Activated naive CD4-positive, alpha-beta T cell treated with anti-CD3 and anti-CD28 coated beads, Interleukin-2, amount 10 ng/mL, durations not matched to agents 7 days and 5 days (primary cell): ENCODE measurements at places on chromosomes 6 and 20.

DNA sequence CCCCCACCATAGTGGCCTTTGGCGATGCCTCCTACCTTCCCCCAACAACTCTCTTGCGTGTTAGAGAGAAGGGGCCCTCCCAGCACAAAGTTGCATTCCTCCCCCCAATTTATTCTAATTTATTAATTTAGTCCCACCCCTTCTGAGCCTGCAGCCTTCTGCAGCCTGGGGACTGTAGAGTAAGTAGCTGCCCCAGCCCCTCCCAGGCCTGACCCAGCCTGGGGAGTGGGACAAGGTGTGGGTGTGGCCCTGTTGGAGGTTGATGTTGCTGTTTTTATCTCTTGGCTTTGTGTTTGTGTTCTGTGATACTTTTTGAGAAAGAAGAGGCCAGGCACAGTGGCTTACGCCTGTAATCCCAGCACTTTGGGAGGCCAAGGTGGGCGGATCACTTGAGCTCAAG, 49.4 kb downstream of the ORC3 start:
- peaks cover 12% of the 10 kb centered on the region for H3K4me1 ChIP-seq
- no peak overlapping the region for H3K4me3 ChIP-seq
- no peaks in the 10 kb centered on the region for H3K27me3 ChIP-seq

DNA sequence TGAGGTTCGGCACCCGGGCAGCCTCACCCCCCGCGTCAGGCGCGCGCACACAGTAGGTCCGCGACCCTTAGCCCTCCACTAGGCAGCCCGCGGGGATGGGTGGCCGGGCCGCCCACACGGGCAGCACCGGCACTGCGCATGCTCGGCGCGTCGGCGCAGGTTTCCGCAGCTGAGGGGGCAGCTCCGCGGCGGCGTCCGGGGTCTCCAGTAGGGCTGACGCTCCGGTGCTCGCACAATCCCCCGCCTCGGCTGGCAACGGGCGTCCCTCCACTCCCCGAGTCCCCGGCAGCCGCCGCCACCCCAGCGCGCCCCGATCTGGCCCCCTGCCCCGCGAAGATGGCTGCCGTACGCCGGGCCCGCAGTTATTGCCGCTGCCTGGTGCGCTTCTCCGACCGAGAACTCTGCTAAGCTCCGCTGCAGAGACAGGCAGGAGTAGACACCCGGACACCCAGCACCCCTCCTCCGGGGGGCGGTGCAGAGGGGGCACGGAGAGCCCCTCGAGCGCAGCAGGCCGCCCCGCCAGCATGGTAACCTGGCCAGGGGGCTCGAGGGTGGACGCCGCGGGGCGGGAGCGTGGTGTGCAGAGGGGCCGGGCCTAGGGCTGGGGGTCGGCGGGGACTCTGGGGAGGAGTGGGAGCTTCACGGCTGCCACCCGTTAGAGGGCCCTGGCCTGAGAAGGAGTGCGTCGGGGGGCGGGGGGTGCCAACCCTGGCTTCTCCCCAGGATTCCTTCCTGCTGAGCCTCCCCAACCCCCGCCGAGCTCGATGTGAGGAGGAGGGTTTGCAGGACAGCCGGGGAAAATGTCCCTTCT, at the start of gene FBXO9:
Gene FBXO9, plus strand, starts transcription at position 139 of the 811 bp plus-strand sequence. Its CDS starts 386 bp downstream, at position 525.
- peak; percentile 84 for DNase-seq
- peak within 1 kb of the TSS; percentile 97 for H3K27ac ChIP-seq
- H3K36me3 ChIP-seq: peaks cover 2% of the 10 kb centered on the region
- H3K27me3 ChIP-seq: no peaks in the 10 kb centered on the region

DNA sequence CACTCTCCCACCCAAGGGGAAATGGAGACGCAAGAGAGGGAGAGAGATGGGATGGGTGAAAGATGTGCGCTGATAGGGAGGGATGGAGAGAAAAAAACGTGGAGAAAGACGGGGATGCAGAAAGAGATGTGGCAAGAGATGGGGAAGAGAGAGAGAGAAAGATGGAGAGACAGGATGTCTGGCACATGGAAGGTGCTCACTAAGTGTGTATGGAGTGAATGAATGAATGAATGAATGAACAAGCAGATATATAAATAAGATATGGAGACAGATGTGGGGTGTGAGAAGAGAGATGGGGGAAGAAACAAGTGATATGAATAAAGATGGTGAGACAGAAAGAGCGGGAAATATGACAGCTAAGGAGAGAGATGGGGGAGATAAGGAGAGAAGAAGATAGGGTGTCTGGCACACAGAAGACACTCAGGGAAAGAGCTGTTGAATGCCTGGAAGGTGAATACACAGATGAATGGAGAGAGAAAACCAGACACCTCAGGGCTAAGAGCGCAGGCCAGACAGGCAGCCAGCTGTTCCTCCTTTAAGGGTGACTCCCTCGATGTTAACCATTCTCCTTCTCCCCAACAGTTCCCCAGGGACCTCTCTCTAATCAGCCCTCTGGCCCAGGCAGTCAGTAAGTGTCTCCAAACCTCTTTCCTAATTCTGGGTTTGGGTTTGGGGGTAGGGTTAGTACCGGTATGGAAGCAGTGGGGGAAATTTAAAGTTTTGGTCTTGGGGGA, 754 bp downstream of the TNF start:
- H3K4me3 ChIP-seq: peak overlapping the region; percentile 92
- DNase-seq: no peak
- peaks cover 82% of the 10 kb centered on the region for H3K4me1 ChIP-seq
- H3K36me3 ChIP-seq: peaks cover 59% of the 10 kb centered on the region

- DNase-seq: no peak
- H3K4me3 ChIP-seq: no peak overlapping the region
- no peak overlapping the region for H3K27ac ChIP-seq
- no peaks in the 10 kb centered on the region for H3K27me3 ChIP-seq
- peaks cover 49% of the 10 kb centered on the region for H3K36me3 ChIP-seq
Measured at GRCh38 chr6:79005024-79005423, 73.0 kb downstream of the PHIP start.

DNA sequence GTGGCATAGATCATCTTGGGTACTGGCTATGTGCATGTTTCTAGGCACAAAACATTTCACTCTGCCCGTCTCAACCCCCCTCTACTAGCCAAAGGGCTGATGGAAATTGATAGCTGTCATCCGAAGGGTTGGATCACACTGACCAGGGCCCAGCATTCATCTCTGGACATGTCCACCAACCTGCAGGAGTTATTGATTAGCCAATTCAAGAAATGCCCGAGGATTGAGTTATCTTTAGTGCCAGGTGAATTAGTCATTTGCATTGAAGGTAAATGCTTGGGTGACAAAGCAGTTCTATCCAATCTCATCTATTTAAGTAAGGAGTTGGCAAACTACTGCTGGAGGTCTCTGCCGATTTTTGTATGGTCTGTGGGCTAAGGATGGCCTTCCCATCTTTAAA, 80.1 kb downstream of the CD164 start:
- H3K4me3 ChIP-seq: no peak overlapping the region
- no peak overlapping the region for H3K27ac ChIP-seq
- no peak for DNase-seq
- H3K27me3 ChIP-seq: peaks cover 24% of the 10 kb centered on the region
- peaks cover 9% of the 10 kb centered on the region for H3K4me1 ChIP-seq

- no peak overlapping the region for H3K27ac ChIP-seq
- DNase-seq: no peak
- no peaks in the 10 kb centered on the region for H3K36me3 ChIP-seq
- no peaks in the 10 kb centered on the region for H3K4me1 ChIP-seq
- no peak overlapping the region for H3K4me3 ChIP-seq
Measured at GRCh38 chr20:13910492-13910891, 79.9 kb downstream of the SEL1L2 start.

DNA sequence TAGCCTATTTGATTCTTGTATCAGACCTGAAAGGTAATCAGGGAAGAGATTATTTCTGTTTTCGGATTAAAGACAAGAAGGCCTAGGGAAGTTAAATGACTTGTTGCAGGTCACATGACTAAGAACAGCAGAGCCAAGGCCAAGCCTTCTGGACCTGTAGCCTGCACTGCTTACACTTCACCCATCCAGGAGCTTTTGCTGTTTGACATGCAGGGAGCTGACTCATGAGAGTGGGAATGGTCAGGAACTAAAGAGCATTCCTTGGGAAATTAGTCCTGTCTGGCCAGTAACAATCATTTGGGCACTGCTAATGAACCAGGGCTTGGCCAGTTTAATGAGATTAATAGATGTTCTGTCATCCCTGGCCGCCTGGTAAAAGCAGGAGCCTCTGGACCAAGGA, 46.8 kb downstream of the EIF2S2 start:
- no peak overlapping the region for H3K4me3 ChIP-seq
- peaks cover 24% of the 10 kb centered on the region for H3K4me1 ChIP-seq
- DNase-seq: no peak

GRCh38 chr6:42449917-42450476, 1.7 kb downstream of the TRERF1 start:
- no peak for DNase-seq
- H3K4me3 ChIP-seq: peak overlapping the region; percentile 93
- H3K4me1 ChIP-seq: peaks cover 54% of the 10 kb centered on the region
- peaks cover 32% of the 10 kb centered on the region for H3K36me3 ChIP-seq
- peak overlapping the region; percentile 76 for H3K27ac ChIP-seq

DNA sequence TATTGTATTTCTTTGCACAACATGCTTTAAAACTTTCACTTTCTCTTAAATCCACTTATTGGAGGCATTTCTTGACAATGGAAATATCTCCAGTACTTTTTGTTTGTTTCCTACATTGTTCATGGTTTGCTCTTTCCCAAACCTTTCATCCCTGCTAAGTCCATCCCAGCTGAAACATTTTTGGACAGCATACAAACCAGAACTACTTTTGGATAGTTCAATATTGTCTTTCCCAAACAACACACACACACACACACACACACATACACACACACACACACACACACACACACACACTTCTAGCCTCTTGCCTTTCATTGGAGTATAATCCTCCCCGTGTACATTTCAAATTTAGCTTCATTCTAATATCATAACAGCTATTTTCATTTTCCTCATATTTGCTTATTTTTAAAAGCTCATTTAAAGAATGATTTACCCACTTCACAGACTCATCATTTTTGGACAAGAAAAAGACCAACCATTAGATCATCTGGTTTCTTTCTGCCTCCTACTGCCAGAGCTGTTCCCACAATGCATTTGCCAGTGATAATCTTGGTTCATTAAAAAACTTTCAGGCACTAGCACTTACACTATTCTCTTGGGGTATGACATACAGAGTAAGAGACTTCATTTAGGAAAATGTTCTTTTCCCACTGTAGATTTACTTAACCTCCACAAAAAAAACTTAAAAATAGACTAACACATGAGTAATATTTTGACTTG, 248.1 kb downstream of the CD109 start:
- no peak overlapping the region for H3K4me3 ChIP-seq
- H3K27ac ChIP-seq: no peak overlapping the region
- H3K36me3 ChIP-seq: no peaks in the 10 kb centered on the region
- peaks cover 5% of the 10 kb centered on the region for H3K4me1 ChIP-seq

DNA sequence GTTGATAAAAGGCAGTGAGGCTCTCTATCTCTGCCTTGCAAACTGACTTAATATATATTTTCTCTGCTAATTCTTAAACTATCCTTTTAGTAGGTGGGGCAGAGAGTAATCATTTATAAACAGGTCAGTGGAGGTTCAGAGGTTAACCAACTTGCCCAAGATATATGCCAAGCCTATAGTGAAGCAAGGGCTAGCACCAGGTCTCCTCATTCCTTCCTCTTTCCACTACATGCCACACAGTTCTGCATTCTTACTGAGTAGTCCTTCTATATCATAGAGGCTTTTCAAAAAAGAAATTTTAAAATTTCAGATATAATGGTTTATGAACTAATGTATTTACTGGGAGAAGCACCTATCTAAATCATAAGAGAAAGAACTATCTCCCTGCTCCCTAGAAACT, 8.5 kb downstream of the ARG1 start:
- no peak overlapping the region for H3K4me3 ChIP-seq
- H3K27me3 ChIP-seq: no peaks in the 10 kb centered on the region
- no peak overlapping the region for H3K27ac ChIP-seq
- no peak for DNase-seq
- peaks cover 22% of the 10 kb centered on the region for H3K36me3 ChIP-seq

GRCh38 chr6:105136431-105137350, 43.1 kb downstream of the POPDC3 start:
- peaks cover 11% of the 10 kb centered on the region for H3K4me1 ChIP-seq
- H3K27ac ChIP-seq: no peak overlapping the region
- H3K36me3 ChIP-seq: peaks cover 2% of the 10 kb centered on the region
- DNase-seq: peak; percentile 40
- H3K4me3 ChIP-seq: peak overlapping the region; percentile 59

DNA sequence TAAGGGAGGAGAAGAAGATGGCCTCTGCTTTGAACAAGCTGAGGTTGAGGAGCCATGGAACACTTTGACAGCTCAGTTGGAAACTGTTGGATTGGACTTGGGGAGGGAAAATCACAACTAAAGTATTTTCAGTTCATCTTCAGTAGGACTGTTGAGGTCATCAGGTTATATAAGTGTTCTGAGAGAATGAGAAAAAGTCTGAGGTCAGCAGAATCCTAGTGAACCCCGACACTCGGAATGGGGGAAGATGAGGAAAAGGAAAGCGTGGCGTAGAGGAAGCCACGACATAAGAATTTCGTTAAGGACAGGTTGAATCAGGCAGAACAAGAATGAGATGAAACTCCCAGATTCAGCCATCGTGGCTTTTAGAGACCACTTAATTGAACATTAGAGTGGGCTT, 4.0 kb upstream of the TRAM2 start:
- no peak for DNase-seq
- peaks cover 23% of the 10 kb centered on the region for H3K27me3 ChIP-seq
- no peaks in the 10 kb centered on the region for H3K36me3 ChIP-seq
- no peak overlapping the region for H3K4me3 ChIP-seq
- H3K27ac ChIP-seq: no peak overlapping the region

- H3K27me3 ChIP-seq: peaks cover 41% of the 10 kb centered on the region
- no peaks in the 10 kb centered on the region for H3K4me1 ChIP-seq
- H3K27ac ChIP-seq: no peak overlapping the region
- no peaks in the 10 kb centered on the region for H3K36me3 ChIP-seq
- H3K4me3 ChIP-seq: no peak overlapping the region
- no peak for DNase-seq
Measured at GRCh38 chr6:32554116-32554965, 24.3 kb upstream of the HLA-DRB5 start.
